GM12878 (cell line): ENCODE measurements at places on chromosomes 11 and 22. TPM values are rescaled to one million over a fixed set of nuclear protein-coding genes. Genes with fewer than 3 reads are reported as not detected.

DNA sequence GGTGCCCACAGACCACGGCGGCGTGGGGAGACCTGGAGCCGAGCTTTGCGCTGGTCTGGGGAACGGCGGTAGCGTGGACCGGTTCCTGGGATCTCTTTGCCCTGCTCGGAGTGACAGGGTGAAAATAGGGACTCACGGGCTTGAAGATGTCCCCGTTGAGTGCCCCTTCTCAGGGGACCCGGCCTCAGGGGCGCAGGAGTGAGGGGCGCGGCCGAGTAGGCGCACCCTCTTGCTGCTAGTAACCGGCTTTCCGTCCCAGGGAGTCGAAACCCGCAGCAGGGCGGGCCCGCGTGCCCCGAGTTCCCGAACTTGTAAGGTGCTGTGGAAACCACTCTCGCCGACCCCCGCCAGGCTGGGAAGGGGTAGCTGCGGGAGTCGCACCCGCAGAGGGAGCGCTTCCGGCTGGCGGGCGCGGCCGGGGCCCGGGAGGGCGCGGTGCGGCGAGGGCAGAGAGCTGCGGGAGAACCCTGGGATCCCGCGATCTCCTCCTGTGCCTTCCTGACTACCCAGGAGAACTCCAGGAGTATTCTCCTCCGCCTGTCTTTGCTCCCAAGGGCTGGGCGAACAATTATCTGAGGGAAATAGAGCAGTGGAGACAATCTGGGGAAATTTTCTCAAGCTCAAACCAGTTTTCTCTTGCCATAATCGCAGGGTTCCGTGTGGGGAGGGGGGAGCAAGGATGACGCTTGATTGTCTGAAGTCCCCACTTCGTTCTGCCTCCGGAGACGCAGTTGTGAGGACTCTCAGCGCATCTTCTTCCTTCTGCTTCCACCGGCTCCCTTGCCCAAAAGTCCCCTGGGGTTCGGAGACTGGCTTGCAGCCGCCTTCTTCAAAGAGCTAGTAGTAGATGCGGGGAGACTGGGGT is 666 bp downstream of the NELL1 start:
- no peak for DNase-seq

Gene ADAMTS15
- polyA plus RNA-seq = not detected in 2 replicates

DNA sequence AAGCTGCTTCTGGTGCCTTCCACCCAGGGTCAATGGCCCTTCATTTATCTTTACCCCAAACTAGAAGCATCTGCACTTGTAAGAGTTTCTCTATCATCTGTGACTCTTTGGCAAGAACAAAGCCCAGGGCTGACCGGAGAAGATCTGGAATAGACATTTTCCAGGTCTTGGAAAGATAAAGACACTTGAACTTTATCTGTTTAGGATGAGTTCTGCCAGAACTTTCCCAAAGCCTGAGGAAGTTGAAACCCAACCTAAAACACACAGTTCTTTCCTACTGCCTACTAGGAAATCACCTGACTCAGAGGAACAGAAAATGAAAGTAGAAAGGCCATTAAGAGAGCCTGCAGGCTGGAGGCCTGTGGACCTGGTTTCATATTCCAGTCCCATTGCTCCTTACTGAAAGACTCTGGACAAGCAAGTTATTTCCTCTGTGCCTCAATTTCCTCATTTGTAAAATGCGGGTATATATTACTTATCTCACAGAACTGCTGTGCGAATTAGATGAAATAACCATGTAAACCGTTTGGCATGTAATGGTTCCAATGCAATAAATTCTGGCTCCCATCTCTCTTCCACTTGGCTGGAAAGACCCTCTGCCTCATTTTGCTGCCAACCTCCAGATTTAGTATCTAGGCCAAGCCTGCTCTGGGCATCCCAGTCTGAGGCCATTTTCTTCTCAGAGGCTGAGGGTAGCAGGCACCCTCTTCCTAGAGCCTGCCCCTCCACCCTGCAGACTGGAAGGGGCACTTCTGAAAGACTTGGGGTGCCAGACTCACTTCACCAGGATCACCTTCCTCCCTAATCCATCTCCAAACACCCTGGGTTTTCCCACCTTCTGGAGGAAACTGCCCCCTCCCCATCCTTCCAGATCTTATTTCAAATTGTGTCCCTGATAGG is 1.2 kb downstream of the UBE2L6 start:
- peak; percentile 68 for DNase-seq

- no peak for DNase-seq
Observed at GRCh38 chr11:17328871-17329494, 22.6 kb upstream of the NCR3LG1 start.

DNA sequence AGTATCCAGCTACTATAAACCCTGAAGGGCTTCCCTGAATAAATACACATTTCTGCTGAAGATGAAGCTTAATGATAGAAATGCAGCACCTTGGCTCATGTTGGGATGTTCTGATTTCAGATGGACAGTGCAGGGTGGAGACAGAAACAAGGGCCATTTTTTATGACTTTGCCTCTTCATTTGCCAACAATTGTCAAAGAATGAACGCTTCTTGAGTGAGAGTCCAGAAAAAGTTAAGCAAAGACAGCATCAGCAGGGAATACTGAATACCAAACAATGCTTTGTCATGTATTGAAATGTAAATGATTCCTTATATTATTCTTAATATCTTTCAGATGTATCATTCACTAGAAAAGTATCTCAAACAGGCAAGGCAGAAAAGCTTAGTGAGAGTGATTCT is 84.9 kb downstream of the TRPC6 start:
- no peak for DNase-seq

Gene TSGA10IP
- polyA plus RNA-seq = not detected in 2 replicates

- DNase-seq = no peak
Observed at GRCh38 chr11:67584205-67584880, 731 bp downstream of the GSTP1 start.

Gene RIMBP3C
- 0.14 TPM in 1 of 2 replicates, not detected in the other for polyA plus RNA-seq

DNA sequence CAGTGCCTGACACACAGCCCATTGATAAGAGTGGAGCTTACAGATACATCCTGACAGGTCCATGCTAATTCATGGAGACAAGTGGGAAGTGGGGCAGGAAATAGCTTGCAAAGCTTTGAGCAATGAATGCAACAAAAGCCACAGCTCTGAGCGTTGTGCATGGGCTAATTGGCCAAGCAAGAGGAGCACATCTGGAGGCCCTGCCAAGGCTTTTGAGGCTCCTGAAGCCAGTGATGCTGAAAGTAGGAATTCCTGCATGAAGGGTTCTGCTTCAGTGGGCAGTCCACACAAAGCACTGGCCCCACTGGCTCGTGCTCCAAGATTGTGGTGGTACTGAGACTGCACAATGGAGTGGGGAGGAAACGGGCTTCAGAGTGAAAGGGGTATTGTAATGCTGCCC is 103.8 kb upstream of the CSNK2A3 start:
- DNase-seq = no peak

DNA sequence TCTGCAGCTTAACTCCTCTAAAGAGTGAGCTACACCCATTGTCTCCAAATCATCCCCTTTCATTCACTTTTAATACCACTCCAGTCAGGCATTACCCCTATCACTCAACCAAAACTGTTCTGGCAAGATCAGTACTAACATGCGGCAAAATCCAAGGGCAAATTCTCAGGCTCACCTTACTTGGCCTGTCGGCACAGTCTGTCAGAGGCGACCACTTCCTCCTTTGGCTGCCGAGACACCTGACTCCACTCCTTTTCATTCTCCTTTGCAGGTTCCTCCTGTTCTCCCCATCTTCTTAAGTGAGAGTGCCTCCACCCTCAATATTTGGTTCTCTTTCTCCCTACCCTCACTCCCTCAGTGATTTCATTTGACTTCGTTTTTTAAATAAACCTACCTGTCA is 4.2 kb downstream of the C11orf91 start:
- no peak for DNase-seq

DNA sequence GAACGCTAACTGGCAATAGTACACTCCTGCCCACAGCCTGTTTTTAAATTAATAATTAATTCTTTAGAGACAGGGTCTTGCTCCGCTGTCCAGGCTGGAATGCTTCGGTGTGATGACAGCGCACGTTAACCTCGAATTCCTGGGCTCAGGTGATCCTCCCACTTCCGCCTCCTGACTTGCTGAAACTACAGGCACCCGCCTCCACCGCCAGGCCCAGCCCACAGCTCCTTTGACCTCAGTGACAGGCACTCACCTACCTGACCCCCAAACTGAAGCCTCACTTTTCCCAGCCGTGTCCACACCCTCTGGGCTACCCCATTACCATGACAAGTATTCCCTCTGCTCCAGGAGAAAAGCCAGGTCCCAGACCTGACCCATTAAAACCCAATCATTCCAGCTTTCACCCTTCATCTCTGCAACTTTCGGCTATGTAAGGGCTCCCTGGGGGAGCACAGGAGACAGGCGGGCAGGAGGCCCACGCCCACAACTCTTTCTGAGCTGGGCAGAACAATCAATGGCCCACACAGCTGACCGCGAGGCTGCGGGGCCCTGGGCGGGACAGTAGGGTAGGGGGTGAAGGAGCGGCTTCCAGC is 730 bp downstream of the LMNTD2 start:
- no peak for DNase-seq

DNA sequence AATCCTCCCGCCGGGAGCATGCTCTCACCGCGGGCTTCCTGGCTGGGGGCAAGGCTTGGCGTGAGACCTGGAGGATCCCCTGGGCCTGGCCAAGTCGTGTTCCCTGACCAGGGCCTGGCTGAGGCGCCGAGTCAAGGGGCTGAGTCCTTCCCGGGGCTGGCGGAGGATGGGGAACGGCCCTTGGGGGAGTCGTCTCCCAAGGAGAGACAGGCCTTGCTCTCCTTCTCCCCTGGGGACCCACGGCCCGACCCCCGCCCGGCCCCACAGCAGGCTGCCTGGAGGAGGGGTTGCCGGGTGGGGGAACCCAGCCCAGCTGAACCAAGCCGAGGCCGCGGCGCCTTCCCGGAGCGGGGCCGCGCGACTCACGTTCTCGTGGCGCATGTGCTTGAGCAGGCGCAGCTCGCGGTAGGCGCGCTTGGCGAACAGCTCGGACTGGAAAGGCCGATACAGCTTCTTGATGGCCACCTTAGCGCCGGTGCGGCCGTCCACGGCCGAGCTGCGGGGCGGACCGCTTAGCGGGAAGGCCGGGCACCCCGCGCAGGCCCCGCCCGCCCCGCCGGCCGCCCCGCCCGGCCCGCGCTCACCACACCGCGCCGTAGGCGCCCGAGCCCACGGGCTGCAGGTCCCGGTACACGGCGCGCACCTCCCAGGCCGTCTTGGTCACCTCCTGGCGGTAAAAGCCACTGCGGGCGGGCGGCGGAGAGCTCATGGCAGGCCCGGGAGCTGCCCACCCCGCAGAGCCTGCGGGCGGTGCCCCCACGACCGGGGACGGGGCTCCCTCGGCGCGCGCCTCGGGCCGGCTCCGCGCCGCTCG is 475 bp downstream of the MAPK12 start:
- no peak for DNase-seq

Gene CHRM4
- not detected in 2 replicates for polyA plus RNA-seq

- no peak for DNase-seq
Observed at GRCh38 chr11:6925636-6926207, 504 bp upstream of the ZNF215 start.

DNA sequence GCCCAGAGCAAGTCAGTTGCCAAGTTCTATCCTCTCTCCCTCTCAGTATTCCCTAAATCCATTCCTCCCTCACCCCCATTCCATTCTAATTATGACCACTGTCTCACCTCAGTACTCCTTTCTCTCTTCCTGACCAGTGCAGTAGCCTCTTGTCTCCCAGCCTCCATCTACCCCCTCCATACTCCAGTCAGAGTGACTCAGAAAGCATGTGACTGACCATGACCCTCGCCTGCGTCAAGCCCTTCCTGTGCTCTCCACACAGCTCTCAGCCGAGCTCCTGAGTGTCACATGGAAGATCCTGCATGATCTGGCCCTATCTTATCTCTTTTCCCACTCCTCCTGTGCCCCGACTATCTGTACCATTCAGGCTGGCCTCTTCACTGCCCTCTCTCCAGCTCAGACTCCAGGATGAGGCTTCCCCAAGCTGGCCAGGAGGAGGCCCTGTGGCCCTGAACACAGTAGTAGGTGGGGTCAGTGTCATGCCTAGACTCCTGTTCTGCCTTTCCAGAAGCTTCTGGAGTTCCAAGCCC is 42.6 kb downstream of the NEU3 start:
- no peak for DNase-seq

Gene GVQW3
- polyA plus RNA-seq = 0.74 and 0.93 TPM in 2 replicates

DNA sequence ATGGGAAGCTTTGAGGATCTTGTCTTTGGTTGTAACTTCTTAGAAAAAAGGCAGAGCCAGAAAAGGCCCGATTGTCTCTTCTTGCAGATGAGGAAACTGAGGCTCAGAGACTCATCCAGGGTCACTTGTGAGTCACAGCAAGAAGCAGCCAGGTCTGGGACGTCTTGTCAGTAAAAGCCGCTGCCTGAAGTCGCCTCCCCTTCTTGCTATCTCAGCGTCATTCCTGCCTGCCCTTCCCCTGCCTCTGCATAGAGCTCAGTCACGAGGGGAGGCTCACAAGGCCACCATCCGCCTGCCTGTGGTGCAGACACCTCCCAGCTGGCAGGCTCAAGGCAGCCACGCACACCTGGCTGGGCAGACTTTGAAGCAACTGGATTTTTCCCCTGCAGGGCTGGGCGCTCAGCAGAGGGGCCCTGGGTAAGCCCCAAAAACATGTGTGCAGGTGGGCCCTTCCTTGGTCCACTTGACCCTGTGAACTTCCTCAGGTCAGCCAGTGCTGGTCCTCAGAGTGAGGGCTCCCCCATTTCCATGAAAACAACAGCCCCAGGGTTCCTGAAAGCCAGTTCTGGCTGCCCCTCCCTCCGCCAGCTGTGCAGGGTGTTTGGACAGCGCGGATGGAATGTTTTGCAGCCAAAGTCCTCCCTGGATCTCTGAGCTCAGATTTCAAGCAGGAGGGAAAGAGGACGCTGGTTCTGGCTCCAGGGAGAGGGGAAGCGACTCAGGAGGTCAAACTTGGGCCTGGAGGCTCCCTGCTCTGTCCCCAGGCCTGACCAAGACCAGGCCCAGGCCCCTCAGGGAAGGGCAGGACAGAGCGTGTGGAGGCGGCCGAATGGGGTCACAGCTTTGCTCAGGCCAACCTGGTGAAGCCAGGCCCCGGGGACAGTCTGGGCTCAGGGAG is 6.0 kb upstream of the RAB3IL1 start:
- DNase-seq = no peak

- DNase-seq = no peak
Observed at GRCh38 chr11:102047305-102047924, at the start of gene CFAP300. CFAP300 (plus strand) TSS chr11:102047437; CDS start chr11:102047471, 34 bp downstream.
